NCI-H226 (cell line): ENCODE measurements at places on chromosomes 5 and 9.

- no peak for DNase-seq
Measured at GRCh38 chr5:50822761-50823160, 156.3 kb downstream of the PARP8 start.

DNA sequence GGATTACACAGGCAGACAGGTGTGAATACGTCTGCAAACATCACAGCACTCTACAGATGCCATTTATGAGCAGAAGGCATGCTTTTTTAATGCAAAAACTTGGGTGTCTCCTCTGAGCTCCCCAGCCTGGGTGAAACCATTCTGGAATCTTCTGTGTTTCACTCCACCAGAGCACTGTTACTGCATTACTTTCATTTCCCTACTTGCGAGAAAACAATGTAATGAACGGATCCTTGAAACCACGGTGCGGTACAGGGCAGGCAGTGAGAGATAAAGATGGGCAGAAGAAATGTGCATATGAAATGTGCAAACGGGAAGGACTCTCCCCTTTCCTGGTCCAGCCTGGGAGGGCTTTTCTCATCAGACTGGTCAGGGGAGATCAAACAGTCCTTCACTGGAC lies 584.3 kb upstream of the KLF4 start:
- DNase-seq: no peak

DNA sequence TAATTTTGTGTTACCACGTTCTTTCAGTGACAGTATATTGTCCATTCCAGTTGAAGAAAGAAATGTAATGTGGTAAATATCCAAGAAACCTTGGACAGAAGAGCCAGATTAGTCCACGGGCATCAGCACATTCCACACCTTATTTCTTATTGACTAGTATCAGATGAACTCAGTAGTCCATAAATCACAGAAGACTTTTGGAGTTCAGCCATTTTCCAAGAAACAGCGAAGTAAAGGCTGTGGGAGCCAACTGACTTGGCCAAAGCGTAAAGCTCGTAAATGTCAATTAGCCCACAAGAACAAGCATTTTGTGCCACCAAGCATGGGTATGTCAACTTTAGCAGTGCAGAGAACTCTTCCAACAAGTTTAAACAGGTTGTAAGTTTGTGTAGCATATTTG lies 60.2 kb upstream of the STARD4 start:
- no peak for DNase-seq

DNA sequence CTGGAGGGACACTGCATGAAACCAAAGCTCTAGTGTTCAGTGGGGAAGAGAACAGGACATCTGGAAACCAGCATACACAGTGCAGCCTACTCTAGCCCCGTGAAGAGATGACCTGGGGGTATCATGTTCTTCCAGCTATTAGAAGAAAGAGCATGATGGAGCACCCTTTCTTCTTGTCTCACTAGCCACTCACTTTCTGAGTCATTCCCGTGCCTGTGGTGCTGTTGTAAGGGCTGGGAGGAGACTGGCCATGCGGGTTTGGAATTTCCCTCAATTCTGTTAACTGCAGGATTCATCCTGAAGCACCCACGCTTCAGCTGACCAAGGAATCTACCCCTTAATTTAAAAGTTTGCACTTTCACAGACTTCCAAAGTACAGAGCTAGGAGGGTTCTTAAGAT lies 137.0 kb downstream of the COL23A1 start:
- peak; percentile 81 for DNase-seq

GRCh38 chr9:37935096-37935495 lies 31.2 kb upstream of the SLC25A51 start:
- no peak for DNase-seq

GRCh38 chr5:124980163-124980941 lies 233.9 kb upstream of the ZNF608 start:
- DNase-seq: no peak

DNA sequence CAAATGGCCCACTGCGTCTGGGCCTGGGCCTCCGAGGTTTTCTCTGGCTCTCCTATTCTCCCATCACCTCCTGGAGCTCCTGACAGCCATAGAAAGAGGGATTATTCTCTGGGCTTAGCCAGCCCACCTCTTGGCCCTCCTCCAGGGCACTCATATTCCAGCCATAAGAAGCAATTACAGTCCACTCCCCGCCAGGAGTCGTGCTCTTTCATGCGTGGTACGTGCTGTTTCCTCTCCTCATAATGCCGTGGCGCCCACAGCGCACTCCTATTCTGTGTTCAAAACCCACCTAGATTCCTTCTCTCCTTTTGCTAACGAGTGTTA lies 240.8 kb upstream of the ZNF462 start:
- no peak for DNase-seq

GRCh38 chr9:84294241-84294950 lies 46.2 kb downstream of the SLC28A3 start:
- DNase-seq: no peak

GRCh38 chr9:130932255-130933079 lies 6.6 kb downstream of the FIBCD1 start:
- peak; percentile 38 for DNase-seq

GRCh38 chr5:139543423-139543991 lies 17.6 kb upstream of the UBE2D2 start:
- DNase-seq: no peak

- no peak for DNase-seq
Measured at GRCh38 chr5:180915924-180916323, 17.0 kb downstream of the BTNL8 start.
